GM12891 (cell line): ENCODE measurements at places on chromosomes 7 and 10.

DNA sequence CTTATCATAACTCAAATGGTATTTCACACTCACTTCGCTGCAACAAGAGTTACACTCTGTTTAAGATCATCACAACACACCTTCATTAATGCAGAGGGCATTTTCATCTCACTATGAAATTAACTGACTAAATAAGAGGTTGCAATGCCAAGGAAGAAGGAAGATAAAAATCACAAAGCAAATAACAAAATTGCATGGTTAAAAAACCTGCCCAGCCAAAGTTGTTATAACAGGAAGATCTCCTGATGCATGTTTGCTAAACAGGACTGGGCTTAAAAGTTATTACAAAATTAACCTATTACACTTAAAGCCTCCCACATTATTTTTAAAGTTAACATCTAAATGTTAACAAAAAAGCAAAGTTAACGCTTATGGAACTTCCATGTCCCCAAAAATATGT, 11.8 kb downstream of the FAM13C start:
- no peak for DNase-seq

DNA sequence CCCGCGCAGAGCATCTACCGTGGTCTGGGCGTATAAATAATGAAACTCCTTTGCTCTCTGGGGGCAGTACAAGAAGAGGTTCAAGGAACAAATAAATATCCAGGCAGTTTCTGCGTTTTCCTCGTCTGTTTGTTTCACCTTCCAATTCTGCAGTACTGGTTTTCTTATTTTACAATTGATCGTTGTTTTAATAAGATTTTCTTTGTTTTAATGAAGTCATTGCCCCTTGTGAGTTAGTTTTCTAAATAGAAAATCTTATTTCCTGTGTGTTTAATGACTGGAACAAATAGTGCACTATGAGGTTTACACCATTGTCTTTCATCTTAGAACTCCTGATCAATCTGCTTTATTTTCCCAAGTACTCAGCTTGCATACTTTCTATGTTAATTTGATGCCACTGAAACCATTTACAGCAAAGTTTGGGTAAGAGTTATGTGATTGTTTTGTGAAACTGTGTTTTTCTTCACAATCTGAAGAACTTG, 1.2 kb downstream of the PLEKHA1 start:
- DNase-seq: no peak

GRCh38 chr10:92880233-92880861, 32.0 kb downstream of the EXOC6 start:
- DNase-seq: no peak

DNA sequence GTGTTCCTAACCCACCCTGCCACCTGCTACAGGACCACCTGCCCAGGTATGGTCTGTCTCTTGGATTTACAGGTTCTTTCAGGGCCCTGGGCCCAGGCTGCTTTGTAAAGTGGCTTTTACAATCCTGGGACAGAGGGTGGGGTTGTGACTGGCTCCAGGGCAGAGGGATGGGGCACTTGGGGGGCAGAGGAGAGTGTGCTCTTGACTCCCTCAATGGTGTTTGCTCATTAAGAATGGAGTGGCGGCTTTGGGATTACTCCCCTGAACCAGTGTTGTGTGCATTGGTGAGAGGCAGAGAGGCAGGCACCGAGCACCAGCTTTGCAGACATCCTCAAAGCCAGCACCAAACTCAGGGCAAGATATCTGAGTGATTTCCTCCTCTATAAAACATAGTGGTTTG, 43.5 kb downstream of the VWA2 start:
- DNase-seq: no peak

DNA sequence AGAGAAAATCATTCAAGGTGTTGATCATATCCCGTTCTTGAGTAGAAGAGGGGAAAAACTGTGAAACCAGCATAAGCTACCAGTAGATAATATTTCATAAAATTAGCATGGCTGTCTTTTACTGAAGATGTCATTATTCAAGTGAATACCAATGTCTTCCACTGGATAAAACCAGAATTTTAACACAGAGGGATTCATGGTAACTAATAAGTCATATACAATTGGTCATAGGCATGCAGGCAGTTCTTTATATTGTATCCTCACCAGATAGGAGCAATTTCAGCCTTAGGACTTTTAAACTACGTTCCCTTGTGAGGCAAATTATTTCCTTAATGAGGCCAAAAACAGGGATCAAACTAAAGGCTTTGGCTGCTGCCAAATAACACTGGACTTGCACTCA, 202.3 kb upstream of the PITRM1 start:
- no peak for DNase-seq

GRCh38 chr7:71740174-71740560, 608.2 kb downstream of the GALNT17 start:
- no peak for DNase-seq

DNA sequence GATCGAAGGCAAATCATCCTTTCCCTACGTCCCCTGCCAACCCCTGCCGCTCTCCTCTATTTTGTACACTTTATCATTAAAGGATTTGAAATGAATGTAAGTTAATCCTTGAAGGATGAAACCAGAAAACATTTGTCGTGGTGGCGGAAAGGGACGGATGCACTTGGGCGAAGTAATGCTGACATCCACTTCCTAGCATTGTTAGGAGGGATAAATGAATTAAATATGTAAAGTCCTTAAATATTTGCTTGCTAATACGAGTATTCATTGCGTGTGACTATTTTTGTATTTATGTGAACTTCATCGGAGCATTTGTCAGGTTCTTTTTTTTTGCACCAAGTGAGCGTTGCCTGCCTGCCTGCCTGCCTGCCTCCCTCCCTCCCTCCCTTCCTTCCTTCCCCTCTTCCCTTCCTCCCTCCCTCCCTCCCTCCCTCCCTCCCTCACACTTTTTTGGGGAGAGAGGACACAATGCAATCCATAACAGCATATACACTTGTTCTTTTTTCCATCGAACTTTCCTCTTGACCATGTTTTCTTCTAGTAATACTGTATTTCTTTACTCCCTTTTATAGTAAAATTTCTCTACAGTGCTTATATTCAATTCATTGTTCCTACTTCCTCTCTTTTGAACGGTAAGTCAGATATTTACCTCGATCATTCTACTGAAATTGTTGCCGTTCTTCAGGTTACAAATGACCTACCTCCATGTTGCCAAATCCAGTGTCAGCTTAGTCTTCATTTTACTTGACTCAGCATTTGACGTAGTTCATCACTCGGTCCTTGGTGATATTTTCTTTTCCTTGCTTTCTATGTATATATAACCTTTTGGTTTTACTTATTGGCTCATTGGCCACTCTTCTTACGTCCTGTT, 831 bp downstream of the CCDC7 start:
- DNase-seq: no peak

- no peak for DNase-seq
These were observed 1003.7 kb downstream of the LRMDA start for GRCh38 chr10:76435157-76435556.

GRCh38 chr7:76241141-76241540, 39.4 kb downstream of the SRRM3 start:
- DNase-seq: no peak

DNA sequence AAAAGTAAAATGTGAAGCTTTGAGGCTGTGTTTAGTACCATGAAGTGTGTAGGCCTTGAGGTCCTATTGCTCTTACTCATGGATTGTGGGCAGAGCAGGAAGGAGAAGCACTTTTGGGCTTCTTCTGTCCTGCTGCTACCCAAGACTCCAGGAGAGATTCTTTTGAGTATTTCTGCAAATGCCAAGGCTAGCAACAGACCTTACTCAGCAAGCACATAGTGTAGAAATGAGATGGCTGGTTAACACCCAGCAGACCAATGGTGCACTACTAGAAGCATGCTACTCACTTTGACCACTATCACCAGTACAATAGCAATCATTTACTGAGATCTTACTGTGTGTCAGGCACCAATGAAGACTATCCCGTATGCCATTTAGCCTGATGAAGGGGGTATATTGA, 3.2 kb downstream of the PLPP4 start:
- DNase-seq: no peak

DNA sequence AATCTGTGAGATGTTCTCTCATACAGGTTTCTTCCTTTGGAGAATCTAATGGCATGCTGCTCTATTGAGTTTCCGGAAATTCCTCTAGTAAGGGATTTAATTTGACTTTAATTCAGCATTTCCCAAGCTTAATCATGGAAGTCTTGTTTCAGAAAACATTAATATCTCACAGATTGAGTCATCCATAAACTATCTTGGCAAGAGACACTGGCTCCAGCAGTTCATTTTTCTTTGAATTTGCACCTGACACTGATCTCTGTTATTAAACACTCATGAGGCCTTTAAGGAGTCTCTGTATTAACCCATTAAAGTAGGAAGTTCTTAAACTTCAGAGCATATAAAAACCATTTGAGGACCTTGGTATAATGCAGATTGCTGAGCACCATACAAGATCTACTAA, 3.6 kb upstream of the ITGB8 start:
- no peak for DNase-seq

DNA sequence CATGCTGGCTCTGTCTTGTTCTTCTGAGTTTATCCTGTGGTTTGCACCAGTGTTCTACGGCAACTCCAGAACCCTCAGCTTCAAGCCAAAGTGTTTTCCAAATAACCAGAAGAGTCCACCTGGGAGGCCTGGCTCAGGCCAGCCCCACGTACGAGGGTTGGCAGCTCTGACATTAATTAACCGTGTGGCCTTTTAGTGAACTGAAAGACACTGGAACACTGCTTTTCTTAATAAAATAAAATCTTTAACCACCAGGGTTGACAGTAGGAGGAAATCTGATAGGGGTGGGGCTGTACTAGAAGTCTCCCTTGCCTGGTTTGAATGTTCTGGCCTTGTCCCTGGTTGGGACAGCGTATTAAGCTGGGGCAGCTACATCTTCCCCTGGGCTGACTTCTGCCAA, 64.9 kb downstream of the SYPL1 start:
- no peak for DNase-seq

DNA sequence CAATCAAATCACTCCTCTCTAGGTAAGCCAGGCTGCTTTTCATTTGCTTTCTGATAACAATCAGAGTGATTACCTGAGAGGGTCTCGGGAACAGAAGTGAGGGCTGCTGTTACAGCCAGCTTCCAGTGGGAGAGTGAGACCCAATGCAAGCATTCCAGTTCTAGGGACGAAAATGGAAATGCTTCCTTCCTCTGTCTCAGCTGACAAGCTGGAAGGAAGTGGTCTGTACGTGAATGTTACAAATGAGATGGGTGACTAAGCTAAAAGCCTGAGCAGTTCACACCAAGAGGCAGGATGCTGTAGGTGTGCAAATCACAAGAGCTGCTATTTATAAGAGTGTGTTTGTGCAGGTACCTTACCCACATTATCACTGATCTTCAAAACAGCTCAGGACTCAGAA, 772.4 kb downstream of the GRID1 start:
- no peak for DNase-seq

- DNase-seq: no peak
These were observed 13.9 kb downstream of the VCL start for GRCh38 chr10:74011770-74012169.

DNA sequence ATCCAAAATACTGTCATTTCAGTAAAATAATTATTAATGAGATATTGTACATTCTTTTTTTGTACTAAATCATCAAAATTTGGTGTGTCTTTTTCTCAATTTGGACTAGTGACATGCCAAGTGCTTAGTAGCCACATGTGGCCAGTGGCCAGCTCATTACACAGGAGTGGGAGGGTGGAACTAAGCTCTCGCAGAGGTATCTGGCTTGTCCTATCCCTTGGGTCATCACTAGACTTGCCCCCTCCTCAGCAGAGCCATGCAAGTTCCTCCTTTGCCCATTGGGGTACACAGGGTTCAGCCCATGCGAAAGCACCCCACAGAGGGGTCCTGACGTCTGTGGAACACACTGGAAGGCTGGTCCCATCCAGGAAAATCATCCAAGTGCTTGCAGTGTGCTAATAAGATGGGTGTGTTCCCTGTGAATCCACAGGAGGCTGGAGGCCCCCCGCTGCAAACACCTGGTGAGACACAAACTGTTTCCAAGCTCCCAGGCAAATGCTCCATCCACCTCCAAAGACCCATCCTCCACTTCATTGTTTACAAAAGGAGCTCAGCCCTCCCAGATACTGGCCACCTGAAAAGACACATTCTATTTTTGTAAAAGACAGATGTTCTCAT, 1.3 kb downstream of the ARHGAP22 start:
- no peak for DNase-seq

GRCh38 chr7:151336027-151336708, 5.4 kb upstream of the NUB1 start:
- DNase-seq: no peak

DNA sequence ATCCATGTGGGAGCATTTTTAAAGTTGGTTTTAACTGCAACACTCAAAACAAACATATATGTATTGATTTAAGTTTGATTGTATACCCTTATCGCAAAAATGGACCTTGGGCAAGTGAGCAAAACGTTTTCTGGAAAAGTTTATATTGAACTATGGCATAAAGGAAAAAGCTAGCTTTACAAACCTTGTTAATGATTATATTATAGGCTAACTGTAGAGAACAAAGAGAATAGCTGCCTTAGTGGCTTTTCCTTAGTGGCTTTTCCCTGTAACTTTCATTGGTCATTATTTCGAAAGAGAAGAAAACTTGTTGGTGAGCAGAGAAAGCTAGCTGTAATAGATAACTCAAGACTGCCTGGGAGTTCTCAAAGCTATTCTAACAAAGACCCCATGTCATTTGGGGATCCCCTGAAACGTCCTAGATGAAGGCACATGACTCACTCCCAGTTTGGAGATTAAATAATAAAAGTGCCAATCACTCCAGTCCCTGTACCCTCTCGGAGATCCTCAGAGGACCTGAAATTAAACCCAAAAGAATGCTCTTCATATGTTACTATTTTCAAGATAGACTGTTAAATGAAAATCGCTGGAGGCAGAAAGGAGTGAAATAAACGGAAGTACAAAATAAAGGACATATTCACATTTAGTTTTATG, 92.1 kb downstream of the SRI start:
- DNase-seq: no peak

- peak; percentile 2 for DNase-seq
These were observed 261.1 kb upstream of the CSTF2T start for GRCh38 chr10:51960494-51960895.

DNA sequence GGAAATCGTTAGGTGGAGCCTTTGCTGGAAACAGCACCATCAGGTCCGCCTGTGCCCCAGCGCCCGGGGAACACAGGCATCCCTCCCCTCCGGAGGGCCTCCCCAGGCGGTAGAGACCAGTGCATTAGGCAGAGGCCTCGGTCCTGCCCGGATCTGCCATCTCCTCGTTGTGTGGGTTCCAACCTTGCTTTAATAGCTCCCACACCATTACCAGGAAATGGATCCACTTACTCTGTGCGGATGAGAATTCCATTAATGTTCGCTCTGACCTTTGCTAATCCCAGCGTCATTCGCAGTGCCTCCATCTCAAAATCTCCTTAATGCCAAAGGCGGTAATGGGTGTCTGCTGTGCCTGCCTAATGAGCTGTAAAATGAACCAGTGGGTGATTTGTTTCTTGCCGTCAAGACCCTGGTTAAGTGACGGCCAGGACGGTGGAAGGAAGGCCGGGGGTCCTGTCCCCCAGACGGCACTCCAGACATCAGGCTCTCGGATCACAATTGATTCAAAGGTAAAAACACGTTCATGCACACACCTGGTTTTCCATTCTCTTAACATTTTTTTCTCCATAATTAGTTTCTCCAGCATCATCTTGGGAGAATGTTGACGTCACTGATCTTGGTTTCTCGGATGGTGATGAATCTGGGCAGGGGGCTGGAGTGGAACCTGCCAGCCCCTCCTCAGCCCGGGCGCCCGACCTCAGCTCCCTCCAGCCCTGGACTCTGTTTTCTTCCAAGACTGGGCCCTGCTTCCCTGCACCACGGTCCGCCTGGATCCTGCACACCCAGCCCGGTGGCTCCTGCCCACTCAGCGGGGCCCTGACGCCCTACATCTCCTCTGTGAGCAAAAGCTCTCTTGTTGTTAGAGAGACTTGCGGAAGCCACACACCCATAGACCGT, 22.8 kb upstream of the FAM20C start:
- no peak for DNase-seq

- no peak for DNase-seq
These were observed 574.4 kb downstream of the CNTNAP2 start for GRCh38 chr7:146690987-146691386.
